ENCODE measurements at places on chromosomes 5 and 9. TPM values are rescaled to one million over a fixed set of nuclear protein-coding genes. Genes with fewer than 3 reads are reported as not detected.

GRCh38 chr5:65707663-65708062, 14.2 kb downstream of the SGTB start:
- DNase-seq = no peak

The ARL14EPL gene
- total RNA-seq = not detected

- DNase-seq = no peak
These were observed 64.0 kb downstream of the RGS7BP start for GRCh38 chr5:64569858-64570257.

The MSMP gene
- total RNA-seq = not detected

- peak; percentile 73 for DNase-seq
These were observed 24.2 kb downstream of the C9orf50 start for GRCh38 chr9:129596541-129597331.

- DNase-seq = peak; percentile 52
These were observed 23.8 kb downstream of the NANS start for GRCh38 chr9:98080326-98080725.

DNA sequence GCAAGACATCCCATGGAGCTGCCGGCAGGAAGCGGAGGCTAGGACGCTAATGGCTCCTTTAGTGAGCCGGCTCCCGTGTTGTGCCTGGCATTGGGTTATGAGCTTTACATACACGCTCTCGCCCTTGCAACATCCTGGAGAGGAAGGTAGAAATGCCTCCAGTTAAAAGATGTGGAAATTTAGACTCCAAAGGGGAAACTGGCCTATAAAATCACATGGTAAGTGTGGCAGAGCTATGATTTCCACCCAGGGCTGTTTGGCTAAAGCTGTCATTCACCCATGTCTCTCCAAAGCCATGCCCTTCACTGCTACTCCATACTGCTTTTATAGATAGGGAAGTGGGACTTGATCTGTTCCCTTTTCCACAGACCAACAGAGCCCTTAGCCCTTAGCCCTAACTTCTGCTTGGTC, 5.2 kb downstream of the GM2A start:
- DNase-seq = no peak

DNA sequence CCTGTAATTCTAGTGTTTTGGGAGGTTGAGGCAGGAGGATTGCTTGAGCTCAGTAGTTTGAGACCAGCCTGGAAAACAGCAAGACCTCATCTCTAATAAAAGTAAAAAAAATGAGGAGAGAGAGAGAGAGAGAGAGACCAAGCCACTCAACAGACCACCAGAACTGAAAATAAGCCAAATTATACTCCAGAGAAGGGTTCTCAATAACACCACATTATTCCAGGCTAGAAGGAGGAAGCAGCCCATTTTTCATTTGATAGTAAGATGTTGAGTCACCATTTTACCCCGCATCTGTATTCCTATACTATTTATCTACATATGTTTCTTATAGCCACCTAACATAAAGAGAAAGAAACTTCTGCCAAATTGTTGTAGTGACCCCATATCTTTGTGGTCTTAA, 134.8 kb downstream of the PCSK5 start:
- no peak for DNase-seq

DNA sequence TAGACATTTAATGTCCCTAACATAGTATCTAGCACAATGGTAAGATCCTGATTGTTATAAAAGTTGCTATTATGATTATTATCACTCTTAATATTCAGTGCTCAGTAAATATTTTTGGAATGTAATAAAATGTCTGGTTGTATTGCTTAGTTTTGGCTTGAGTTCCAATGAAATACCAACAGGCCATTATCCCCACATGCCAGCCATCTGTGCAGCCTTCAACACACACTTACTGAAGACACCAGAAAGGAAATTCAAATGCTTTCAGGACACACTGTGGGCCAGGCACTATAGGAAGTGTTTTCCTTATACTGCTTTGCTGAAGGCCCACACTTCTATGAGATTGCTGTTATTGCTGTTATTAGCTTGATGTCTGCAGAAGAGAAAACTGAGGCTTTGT, 157.5 kb downstream of the TRIM32 start:
- no peak for DNase-seq

The SOX30 gene
- total RNA-seq = not detected

DNA sequence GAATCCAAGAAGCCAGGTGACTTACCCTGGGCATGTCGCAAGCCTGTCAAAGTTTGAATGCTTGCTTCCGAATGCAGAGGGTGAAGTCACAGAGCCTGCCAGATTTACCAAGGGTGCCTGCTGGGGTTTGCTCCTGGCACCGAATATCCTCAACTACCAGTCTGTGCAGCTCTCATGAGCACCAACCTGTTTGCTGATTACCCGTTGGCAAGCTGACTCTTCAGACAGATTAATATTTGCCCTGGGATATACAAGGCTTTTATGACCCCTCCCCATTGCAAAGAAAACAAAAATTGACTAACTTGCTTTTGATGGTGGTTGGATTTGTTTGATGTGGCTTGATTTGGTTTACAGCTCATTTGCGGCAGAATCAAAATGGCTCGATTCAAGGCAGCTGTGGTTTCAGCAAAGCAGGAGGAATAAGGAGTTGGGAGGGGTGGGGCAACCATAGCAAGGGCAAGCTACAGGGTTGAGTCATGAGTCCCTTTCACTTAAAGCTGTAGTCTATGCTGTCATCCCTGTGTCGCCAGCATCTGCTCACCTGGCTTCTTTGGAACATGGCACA, 82.3 kb upstream of the AGXT2 start:
- peak; percentile 65 for DNase-seq

DNA sequence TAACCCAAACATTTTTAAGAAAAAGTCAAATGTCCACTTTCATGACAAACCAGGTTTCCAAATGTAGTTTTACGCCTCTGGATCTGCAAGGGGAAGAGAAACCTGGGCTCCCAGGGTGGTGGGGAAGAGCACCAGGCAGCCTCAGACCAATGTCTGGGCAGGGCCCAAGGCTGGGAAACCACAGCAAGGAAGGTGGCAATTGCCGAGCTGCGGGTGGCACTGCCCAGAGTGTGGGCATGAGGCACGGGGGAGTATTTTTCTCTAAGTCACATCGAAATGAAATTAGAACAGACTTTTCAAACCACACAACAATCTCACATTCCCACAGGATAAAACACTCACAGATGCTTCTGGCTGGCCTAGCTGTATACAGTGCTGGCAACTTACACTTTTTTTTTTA, 32.6 kb upstream of the RASGEF1C start:
- no peak for DNase-seq

DNA sequence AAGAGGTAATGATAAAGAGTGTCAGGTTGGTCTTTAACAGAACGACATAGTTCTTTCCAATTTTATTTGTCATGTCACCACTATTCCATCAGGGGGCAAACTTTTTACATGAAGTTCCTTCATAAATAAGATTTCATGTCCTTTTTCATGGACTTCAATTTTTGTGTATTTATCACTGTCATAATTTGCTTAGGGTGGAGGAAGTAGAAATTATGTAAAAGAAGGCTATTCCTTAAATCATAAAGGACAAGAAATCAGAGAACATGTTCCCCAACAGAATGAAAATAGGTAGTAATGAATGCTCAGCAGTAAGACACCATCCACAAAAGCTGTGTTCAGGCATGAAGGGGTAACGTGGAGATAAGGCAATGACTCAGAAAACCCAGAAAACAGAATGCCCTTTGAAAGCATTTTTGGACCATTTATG, 72.7 kb downstream of the ZFAND5 start:
- DNase-seq = peak; percentile 49

- DNase-seq = no peak
These were observed 30.0 kb downstream of the RBM27 start for GRCh38 chr5:146233441-146233840.

The FOXI1 gene
- not detected for total RNA-seq

The SIGMAR1 gene
- 38.6 TPM for total RNA-seq

DNA sequence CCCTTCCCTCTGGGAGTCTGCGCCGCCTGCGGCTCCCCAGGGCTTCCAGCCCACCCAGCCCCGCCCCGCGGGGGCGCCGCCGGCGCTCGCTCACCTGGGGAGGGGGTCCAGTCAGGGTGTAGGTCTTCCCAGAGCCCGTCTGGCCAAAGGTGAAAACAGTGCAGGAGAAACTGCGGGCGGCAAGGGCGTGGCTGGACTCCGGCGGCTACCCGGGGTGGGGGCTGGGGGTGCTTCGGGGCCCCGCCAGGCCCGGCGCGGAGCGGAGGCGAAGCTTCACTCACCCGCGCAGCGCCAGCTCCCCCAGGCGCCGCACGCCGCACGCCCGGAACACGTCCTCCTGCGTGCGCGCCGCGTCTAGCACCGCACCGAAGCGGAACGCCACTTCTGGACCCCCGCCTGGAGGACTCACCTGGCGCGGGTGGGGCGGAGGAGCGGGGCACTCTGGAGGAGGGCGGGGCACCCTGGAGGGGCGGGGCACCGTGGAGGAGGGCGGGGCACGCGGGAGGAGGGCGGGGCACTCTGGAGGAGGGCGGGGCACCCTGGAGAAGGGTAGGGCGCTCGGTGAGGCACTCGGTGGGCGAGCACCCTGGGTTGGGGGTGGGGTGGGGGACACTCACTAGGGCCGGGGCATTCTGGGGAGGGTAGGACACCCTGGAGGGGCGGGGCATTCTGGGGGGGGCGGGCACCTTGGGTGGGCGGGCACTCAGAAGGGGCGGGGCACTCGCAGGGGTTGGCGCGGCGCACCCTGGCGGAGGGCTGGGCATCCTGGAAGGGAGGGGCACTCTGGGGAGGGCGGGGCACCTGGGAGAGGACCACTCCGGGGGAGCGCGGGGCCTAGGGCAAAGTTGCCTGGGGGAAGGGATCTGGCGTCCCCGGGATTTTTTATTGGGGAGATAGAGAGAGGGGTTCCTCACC, 814 bp downstream of the KIF12 start:
- DNase-seq = no peak

GRCh38 chr5:136242136-136242535, 49.2 kb upstream of the SMIM32 start:
- DNase-seq = no peak

- no peak for DNase-seq
These were observed 5.0 kb upstream of the RNF44 start for GRCh38 chr5:176542135-176542595.

- DNase-seq = peak; percentile 6
These were observed 339.7 kb downstream of the RAB3C start for GRCh38 chr5:58922461-58923171.

The ADAMTS12 gene
- total RNA-seq = 51.3 TPM

DNA sequence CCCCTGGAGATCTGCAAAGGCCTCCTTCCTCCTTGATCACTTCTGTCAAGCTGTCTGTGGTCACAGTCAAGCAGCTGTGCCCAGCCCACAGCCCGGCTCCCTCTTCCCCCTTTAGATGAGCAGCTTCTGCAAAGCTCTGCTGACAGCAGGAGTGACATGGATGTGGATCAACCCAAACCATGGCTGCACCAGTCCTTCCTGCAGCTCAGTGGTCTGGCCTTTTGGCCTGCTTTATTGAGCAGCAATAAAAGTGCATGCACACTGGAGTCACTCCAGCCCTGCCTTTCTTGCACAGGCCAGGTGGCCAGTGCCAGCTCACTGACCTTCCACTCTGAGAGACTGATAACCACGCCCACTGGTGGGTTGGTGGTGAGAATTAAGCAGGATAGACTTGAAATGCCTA, 91.3 kb upstream of the OTULINL start:
- no peak for DNase-seq

The TAF1L gene
- not detected for total RNA-seq

- peak; percentile 58 for DNase-seq
These were observed 210.3 kb downstream of the FANCC start for GRCh38 chr9:95107001-95107749.

- peak; percentile 64 for DNase-seq
These were observed 273.9 kb downstream of the NPR3 start for GRCh38 chr5:32984851-32985610.

GRCh38 chr9:128595471-128595870, 43.1 kb downstream of the SPTAN1 start:
- DNase-seq = no peak

The CDHR2 gene
- not detected for total RNA-seq

The ZDHHC11B gene
- not detected for total RNA-seq

DNA sequence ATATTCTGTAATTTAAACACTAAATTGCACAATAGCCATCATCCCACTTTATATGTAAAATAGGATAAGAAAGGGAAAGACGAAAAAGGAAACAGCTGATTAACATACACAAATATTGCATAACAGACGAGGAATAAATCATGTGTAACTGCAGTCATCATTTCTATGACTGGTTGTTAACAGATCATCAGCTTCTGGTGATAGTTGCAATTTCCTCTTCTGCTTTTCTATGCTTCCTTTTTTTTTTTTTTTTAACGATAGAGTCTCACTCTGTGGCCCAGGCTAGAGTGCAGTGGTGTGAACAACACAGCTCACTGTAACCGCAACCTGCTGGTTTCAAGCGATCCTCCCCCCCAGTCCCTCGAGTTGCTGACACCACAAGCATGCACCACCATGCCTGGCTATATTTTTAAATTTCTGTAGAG, 22.5 kb upstream of the JAKMIP2 start:
- DNase-seq = no peak

Measured in IMR-90 (cell line).